Fibroblast of the conjunctiva (primary cell): ENCODE measurements at places on chromosomes 13 and 19.

- DNase-seq, result peak; percentile 23
Measured at GRCh38 chr19:16283210-16284061, 41.2 kb upstream of the KLF2 start.

DNA sequence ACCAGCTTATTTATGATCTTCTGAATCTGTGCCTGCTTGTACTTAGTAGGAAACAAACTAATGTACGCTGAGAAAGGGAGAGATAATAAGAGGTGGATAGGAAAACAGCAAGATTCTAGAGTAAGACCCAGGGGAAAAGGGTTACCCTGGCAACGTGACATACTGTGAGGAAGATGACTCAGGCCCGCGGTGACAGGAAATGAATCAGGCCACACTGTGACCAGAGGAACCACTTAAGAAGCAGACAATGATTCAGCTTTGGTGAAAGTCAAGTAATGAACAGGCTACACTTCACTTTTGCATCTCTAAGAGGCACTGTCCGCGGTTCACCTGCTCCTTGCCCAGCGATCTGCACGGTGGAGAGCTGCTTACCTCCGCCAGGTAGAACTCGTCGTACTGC is 158.2 kb downstream of the NALCN start:
- peak; percentile 23 for DNase-seq

DNA sequence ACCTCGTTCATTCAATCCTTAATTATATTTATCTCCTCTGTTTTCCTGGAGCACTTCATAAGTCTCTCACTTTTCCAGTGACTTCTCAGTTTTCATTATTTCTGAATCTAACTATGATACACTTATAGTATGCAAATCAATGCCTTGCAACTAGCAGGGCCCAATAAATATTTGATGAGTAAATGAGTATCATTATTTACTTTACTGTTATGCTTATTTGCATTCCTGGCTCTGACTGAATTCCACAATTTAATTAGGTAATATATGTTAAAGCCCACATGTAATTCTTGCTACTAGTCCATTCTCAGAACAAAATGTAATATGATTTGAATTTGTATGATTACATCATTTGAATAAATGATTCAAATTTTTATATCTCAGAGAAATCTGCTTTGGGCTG is 1595.1 kb upstream of the MIR17HG start:
- no peak for DNase-seq

GRCh38 chr13:105116966-105117365 is 1418.5 kb downstream of the EFNB2 start:
- no peak for DNase-seq

DNA sequence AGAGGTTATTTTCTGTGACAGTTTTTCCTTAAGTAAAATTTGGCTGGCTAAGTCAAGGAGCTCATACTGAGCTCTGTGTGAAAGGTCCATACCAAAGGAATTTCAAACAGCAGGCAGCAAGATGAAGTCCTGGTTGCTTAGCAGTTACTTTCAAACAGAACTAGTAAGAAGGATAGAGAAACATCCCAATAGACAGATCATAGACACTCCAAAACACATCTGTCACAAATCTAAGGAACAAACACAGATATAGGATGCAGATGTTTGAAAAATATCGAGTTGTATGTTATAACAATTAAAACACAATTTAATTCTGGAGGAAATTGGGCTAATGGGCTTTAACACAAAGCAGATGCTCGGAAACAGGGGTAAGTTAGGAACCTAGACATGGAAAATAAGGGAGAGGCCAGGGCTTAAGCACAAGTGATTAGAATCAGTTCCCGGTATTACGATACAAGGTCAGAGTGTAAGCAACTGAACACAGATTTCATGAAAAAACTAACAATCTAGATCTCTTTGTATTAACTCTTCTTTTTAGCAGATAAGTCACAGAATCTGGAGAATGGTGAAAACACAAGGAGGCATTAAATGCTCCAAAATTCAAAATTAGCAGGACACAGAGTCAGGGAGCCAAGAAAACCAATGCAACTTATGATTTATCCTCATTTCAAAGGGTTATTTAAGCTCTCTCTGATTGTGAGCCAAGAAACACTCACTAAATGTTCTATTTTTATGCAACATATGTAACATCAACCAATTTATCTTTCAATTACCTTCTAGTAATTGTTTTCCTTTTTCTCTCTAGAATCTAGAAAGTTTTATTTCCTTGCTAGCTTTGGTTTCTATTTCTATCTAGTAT is 1992.9 kb upstream of the PCDH20 start:
- DNase-seq, result peak; percentile 65

DNA sequence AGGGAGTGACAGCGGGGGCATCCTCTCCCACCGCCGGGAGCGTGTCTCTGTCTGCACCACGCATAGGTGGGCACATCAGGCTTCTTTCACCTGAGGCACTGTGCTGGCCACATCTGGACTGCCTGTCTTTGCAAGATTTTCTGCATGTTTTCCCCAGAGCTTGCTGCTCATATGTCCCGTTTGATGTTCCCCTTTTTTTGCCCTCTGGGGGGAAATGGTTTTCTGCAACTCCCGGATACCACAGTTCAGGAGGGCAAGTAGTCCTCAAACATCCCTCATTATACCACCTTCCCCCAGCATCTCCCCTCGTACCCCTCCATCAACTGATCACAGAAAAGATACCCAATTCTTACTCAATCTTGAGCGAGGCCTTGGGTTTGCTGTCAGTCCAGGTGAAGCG is 168.0 kb downstream of the PAN3 start:
- no peak for DNase-seq

GRCh38 chr13:31090096-31090495 is 71.6 kb downstream of the HSPH1 start:
- DNase-seq, result no peak

GRCh38 chr19:11138601-11139300 is 16.8 kb downstream of the SPC24 start:
- DNase-seq, result peak; percentile 70

DNA sequence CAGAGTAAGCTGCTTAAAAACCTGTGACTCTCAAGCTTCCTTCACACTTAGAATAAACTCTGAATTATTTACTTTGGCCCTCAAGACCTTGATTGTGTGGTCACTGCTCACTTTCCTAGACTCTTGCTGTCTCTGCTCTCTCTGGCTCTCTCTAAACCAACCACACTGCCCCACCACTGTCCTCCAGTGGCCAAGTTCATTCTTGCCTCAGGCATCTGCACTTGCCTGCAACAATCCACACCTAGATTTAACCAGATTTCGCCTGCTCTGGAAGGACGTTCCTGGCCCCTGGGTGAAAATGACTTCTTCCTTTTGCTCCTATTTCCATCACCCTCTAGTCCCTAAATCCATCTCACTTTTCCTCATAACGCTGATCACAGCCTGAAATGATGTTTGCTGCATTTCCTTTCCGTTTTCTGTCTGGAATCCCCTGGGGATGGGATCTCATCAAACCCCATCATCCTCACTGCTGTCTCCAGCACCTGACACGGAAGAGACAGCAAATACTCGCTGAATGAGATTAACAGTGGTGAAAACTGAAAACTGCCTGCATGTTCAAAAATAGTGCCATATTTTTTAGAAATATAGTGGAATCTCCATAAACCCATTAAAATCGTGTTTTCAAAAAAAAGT is 232.6 kb downstream of the UQCRFS1 start:
- DNase-seq, result no peak

DNA sequence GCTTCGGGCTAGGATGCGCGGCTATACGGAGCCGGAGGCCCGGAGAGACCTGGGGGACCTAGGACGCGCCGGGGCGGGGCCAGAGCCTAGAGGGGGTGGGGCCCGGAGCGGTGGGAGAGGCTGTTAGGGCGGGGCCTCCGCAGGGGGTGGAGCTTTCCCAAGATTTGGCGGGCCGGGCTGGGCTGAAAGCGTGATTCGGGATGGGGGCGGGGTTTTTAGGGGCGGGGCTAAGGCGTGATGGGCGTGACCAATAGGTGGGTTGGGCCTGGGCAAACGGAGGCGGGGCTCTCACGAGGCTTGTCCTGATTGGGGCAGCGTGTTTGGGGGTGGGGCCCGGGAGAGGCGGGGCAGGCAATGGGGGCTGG is 439 bp downstream of the RAB11B start:
- DNase-seq, result peak; percentile 87

- no peak for DNase-seq
Measured at GRCh38 chr13:35144166-35144890, 202.3 kb downstream of the NBEA start.

- no peak for DNase-seq
Measured at GRCh38 chr13:77733674-77734073, 36.2 kb downstream of the SLAIN1 start.
